A549 treated with CORT108297 at 1 μM for 4 hours (cell line): ENCODE measurements at places on chromosomes 1 and 21. TPM values are rescaled to one million over a fixed set of nuclear protein-coding genes. Genes with fewer than 3 reads are reported as not detected.

The TTC39A gene
- total RNA-seq = 0.96 to 2.2 TPM (median 1.1 TPM) in 5 replicates

The KIF26B gene
- 0.05 to 0.07 TPM (median 0.06 TPM) in 5 replicates for total RNA-seq

The LDLRAD2 gene
- total RNA-seq = 0.07 to 0.12 TPM (median 0.09 TPM) in 5 replicates

The LAMC2 gene
- 21.5 to 31.5 TPM (median 24.9 TPM) in 5 replicates for total RNA-seq

The HMCN1 gene
- 0.02 to 0.13 TPM (median 0.06 TPM) in 5 replicates for total RNA-seq

The ZBTB40 gene
- 5.0 to 5.7 TPM (median 5.3 TPM) in 5 replicates for total RNA-seq

The NUDT4B gene
- 0.35 to 3.2 TPM (median 1.6 TPM) in 5 replicates for total RNA-seq

The ANGPTL1 gene
- 0.09 TPM in 1 of 5 replicates, not detected in the others for total RNA-seq

The RPTN gene
- total RNA-seq = not detected in 5 replicates

The COL24A1 gene
- total RNA-seq = 0.01 to 0.03 TPM (median 0.03 TPM) in 4 of 5 replicates, not detected in the other

The FGR gene
- 0.05 to 0.06 TPM in 2 of 5 replicates, not detected in the others for total RNA-seq

The CFAP45 gene
- total RNA-seq = 0.61 to 0.79 TPM (median 0.73 TPM) in 5 replicates

The KRTAP19-1 gene
- total RNA-seq = not detected in 5 replicates

The GBP6 gene
- not detected in 5 replicates for total RNA-seq

The SDC3 gene
- 7.2 to 11.8 TPM (median 9.5 TPM) in 5 replicates for total RNA-seq

The ARHGEF10L gene
- 4.8 to 8.5 TPM (median 6.9 TPM) in 5 replicates for total RNA-seq

The RSBN1 gene
- 3.6 to 4.5 TPM (median 3.9 TPM) in 5 replicates for total RNA-seq

The TMEM167B gene
- total RNA-seq = 8.2 to 9.6 TPM (median 8.7 TPM) in 5 replicates

The RGS8 gene
- total RNA-seq = not detected in 5 replicates

The CENPL gene
- 11.8 to 12.7 TPM (median 12.5 TPM) in 5 replicates for total RNA-seq

The LCE6A gene
- not detected in 5 replicates for total RNA-seq

The DNAH14 gene
- 14.2 to 18.7 TPM (median 15.2 TPM) in 5 replicates for total RNA-seq

The ETNK2 gene
- total RNA-seq = 3.7 to 4.5 TPM (median 4.2 TPM) in 5 replicates

The RASSF5 gene
- 1.1 to 1.4 TPM (median 1.2 TPM) in 5 replicates for total RNA-seq
